ENCODE measurements at places on chromosomes 6 and 20. TPM values are rescaled to one million over a fixed set of nuclear protein-coding genes. Genes with fewer than 3 reads are reported as not detected.

The RAET1G gene
- not detected for total RNA-seq

The OR12D2 gene
- total RNA-seq, result not detected

The TNF gene
- 0.42 TPM for total RNA-seq

The RIMS1 gene
- 0.50 TPM for total RNA-seq

The GTSF1L gene
- total RNA-seq, result not detected

The PCSK2 gene
- 238 TPM for total RNA-seq

The DEFB112 gene
- not detected for total RNA-seq

The KCNQ2 gene
- total RNA-seq, result 6.6 TPM

The MYLK4 gene
- 0.13 TPM for total RNA-seq

The UST gene
- total RNA-seq, result 1.7 TPM

The ZNFX1 gene
- 19.0 TPM for total RNA-seq

The OR2B6 gene
- 0.32 TPM for total RNA-seq

The COL21A1 gene
- 51.6 TPM for total RNA-seq

The MATN4 gene
- total RNA-seq, result 0.28 TPM

The PACSIN1 gene
- total RNA-seq, result not detected

The LY86 gene
- not detected for total RNA-seq

The PKHD1 gene
- total RNA-seq, result 0.43 TPM

The TMEM170B gene
- total RNA-seq, result 11.4 TPM

The TMEM244 gene
- not detected for total RNA-seq

The PACRG gene
- not detected for total RNA-seq

The GPX5 gene
- not detected for total RNA-seq

The SEC23B gene
- 55.9 TPM for total RNA-seq

The GPSM3 gene
- 6.0 TPM for total RNA-seq

The CENPW gene
- 78.4 TPM for total RNA-seq

The SLC22A23 gene
- total RNA-seq, result 6.2 TPM

The CRYBG1 gene
- 2.9 TPM for total RNA-seq

The MYO6 gene
- total RNA-seq, result 2.8 TPM

The POLR1C gene
- 64.1 TPM for total RNA-seq

The GGT7 gene
- 14.1 TPM for total RNA-seq

The APCDD1L gene
- total RNA-seq, result not detected

The HBS1L gene
- total RNA-seq, result 113 TPM

The SCGN gene
- total RNA-seq, result not detected

The RPN2 gene
- 222 TPM for total RNA-seq

The PRR18 gene
- 0.50 TPM for total RNA-seq

The PAX1 gene
- total RNA-seq, result 0.09 TPM

The RGS17 gene
- 3.5 TPM for total RNA-seq

The REM1 gene
- not detected for total RNA-seq

The SAMD3 gene
- total RNA-seq, result not detected

The PMEPA1 gene
- 9.7 TPM for total RNA-seq

The PLA2G7 gene
- not detected for total RNA-seq

The SCRT2 gene
- 0.50 TPM for total RNA-seq

The TRIM10 gene
- total RNA-seq, result not detected

The LTV1 gene
- total RNA-seq, result 51.8 TPM

The OR2J3 gene
- total RNA-seq, result not detected

The OXT gene
- total RNA-seq, result not detected

The EYA2 gene
- not detected for total RNA-seq

The PHF3 gene
- 52.0 TPM for total RNA-seq

The CFAP61 gene
- total RNA-seq, result not detected

Measured in A673 (cell line).